ENCODE measurements at places on chromosomes 11 and 22. TPM values are rescaled to one million over a fixed set of nuclear protein-coding genes. Genes with fewer than 3 reads are reported as not detected.

DNA sequence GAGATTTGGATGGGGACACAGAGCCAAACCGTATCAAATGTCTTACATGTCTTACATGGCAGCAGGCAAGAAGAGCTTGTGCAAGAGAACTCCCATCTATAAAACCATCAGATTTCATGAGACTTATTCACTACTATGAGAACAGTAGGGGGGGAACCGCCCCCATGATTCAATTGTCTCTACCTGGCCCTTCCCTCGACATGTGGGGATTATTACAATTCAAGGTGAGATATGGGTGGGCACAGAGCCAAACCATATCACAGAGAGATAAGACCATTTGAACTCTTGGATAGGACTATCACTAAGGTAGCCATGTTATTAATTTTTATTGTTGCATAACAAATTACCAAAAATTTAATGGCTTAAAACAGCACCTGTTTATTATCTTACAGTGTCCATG, 611.7 kb downstream of the SOX6 start:
- no peak for DNase-seq

GRCh38 chr11:69108030-69108429, 47.7 kb upstream of the SMIM38 start:
- no peak for DNase-seq

DNA sequence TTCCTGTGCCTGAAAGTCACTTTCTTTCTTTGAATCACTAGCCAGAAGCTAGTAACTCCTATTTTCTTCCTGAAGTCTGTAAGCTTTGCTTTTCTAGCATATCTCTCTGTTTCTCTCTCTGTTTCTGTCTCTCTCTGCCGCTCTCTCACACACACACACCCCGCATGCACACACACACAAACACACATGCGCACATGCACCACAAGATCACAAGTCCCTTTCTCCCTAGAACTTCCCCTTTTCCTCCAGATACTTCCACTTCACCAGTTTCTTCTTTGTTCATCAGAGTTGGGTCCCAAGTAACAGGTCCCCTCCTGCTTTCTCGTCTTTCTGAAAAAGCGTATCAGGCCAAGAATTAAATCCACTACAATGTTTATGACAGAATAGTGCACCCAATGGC, 148.5 kb upstream of the HSD17B12 start:
- no peak for DNase-seq

DNA sequence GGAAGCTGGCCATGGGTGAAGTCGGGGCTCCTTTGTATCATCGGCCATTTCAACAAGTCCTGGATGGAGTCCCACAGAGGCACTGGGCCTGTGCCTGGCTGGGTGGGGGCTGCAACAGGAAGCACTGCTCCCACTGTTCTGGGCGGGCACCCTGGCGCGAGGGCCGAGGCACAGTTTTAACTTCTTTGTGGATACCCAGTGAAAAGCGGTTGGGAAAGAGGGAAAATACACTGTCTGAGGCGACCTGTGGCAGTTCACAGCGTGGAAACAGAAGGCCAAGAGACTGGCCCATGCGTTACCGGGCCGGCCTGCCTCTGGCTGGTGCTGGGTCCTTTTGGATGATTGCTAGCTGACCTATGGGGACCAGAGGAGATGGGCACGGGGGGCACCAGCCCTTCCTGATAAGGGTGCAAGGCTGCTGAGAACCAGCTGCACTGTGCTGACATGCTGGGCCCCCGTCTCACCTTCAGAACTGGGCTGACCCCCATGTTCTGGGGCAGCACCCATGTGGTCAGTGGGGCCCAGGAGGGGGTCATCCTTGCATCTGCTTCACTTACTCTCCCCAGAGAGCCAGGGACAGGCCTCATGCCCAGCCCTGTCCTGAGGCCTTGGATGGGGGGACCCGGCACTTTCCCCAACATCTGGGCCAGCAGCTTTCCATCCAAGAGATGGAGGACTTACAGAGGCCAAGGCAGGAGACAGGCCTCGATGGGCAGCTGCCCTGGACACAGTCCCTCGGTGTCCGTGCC, 4.2 kb downstream of the OVOL1 start:
- DNase-seq = no peak

DNA sequence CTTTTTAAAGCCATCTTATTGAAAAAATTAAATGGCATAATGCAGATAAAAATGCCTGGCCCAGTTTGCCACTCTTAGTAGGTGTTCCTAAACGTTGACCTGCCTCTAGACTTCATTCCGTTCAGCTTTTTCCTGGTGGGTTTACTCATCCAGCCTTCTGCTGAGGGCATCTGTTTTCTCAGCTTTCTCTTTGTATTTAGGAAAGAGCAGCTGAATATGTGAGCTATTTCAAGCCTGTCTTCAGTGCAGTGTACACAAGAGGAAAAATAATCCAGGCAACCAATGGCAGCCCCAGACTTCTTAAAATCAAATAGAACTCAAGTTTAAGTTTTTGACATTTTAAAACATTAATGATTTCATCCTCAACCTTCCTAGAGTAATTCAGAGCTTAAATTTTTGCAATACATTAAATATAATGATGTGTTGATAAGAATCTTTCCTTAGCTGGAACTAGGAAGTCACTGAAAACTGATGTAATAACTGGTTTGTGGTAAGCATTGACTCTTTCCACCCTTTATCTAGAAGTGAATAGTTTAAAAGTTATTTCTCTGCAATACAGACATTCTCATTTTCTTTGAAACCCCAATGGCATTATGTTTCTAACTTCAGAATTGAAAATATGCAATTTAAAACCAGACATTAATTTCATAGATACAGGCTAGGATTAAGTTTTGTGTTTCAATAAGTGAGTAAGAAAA, 165.4 kb downstream of the AASDHPPT start:
- DNase-seq = no peak

- no peak for DNase-seq
These were observed 26.2 kb downstream of the TRIM66 start for GRCh38 chr11:8656291-8656690.

DNA sequence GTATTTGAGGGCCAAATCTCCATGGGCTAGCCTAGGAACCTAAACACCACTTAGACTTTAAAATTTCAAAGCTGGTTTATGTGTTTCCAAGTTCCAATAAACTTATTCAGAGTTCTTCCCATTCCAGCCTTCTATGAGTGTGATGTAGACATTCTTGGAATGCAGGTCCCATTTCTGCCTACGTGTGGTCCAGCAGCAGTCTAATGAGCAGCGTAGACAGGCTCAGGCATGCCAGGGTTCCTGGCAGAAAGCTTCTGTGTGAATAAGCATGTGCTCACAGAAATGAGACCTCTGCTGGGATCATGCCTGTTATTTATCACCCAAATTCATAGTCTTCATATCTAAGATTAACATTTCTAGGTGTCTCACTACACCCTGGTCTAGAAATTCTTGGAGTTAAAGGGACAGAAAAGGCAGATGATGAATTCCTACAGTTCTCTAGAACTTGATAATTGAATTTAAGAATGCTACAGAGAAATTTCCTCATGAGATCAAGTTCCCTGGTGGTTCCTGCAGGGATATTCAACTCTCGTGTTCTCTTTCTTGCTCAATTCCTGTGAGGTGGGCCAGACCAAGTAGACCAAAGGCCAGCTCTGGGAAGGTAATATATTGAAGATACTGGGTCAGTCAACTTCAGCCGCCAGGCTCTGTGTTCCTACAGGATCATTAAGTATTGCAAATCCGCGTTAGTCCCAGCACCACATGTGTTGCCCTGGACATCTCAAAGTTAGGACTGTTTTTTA, 17.6 kb downstream of the RNF185 start:
- no peak for DNase-seq

DNA sequence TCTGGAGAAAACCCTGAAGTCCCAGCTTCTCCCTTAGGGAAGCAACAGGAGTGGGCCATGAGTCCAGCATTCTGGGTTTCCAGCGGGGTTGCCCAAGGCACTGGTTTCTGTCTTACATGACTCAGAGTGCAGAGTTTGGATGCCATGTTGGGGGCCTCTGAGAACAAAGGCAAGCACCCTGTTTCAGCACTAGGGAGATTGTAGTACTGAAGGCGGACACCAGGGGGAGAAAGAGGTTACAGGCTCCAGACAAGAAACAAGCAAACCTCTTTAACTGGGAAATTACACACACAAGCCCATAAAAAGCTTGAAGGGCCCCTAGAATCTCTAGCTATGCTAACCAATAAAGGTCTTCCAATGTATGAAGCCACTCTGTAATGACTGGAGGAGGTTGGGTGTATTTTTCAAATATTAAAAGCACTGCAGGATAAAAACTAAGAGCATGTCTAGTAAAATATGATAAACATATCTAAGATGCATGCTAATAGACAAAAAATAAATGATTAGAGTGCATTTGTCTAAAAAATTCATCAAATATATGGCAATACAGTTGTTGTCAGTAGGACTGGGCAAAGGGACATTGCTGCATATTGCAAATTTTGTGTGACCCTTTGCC, 7.1 kb downstream of the MS4A6E start:
- DNase-seq = no peak

DNA sequence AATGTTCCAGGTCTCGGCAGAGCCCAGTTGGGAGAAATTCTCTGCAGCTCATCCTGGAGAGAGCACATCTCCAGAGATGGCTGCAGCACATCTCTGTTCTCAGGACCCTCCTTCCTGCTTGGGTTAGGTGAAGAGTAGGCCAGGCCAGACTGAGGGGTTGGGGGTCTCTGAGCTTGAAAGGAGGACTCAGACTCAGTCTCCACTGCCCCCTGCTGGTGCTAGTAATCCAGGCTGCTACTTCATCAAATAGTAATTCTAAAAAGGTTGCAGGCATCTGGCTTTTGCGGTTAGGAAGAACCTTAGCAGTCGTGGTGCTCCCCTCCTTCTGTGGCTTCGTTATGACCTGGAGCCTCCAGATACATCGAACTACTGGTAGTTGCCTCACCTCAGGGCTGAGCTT, 9.7 kb downstream of the TUB start:
- no peak for DNase-seq

- DNase-seq = no peak
These were observed 12.5 kb downstream of the MUC6 start for GRCh38 chr11:1023811-1024596.

DNA sequence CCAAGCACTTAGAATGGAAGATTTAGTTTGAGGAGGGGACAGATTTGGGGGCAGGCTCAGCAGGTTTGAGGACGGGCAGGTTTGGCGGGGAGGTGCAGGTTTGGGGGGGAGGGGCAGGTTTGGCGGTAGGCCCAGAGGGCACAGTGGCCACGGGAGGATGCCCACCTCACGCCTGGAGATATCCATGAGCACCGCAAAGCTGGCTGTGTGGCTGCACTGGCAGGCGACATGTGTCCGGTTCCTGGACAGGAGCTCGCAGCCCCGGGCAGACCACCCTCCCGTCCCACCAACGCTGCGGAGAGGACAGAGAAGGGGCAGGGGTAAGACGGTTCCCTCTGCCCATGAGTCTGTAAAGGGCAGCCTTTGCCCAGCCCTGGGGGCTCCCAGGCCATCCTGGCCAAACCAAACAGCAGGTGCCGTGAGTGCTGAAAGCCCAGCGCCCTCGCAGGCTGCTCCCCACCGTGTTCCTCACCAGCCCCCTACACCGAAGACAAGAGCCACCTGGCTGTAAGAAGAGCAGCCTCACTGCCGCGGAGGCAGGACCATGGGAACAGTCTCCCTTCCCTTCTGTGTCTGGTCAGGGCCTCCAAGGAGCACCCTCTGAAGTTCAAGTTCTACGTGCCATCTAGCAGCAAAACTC, 43.0 kb downstream of the TRMU start:
- peak; percentile 77 for DNase-seq

GRCh38 chr11:69920345-69921127, 101.3 kb upstream of the FGF3 start:
- peak; percentile 89 for DNase-seq

DNA sequence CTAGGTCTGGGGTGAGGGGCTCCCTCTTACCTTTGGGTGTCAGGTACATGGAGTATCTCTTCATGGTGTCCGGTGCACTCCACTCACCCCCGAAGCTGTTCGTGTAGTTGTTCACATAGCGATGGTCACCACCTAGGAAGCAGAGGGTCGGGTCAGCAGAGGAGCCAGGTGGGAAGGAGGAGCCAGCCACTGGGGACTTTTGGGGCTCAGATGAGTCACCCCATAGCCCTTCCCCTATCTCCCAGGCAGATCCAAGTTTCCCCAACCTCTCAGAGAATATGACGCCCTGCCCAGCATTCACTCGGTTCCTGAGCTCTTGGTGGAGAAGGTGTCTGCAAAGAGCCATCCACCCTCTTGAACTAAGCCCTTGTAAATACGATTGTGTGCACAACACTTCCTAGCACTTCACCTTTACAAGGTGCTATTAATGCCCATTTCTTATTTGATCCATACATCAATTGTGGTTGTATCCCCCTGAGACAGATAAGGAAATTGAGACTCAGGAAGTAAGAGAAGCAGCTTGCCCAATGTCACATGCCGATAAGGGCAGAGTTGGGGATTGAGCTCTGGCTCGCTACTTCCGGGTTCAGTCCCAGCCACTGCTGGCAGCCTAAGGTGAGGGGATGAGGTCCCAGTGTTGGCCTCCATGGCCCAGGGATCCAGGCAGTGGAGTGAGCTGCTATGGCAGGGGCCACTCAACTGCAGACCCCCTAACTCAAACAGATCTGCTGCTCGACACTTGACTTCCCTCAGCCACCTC, 14.8 kb downstream of the TRIM29 start:
- no peak for DNase-seq

DNA sequence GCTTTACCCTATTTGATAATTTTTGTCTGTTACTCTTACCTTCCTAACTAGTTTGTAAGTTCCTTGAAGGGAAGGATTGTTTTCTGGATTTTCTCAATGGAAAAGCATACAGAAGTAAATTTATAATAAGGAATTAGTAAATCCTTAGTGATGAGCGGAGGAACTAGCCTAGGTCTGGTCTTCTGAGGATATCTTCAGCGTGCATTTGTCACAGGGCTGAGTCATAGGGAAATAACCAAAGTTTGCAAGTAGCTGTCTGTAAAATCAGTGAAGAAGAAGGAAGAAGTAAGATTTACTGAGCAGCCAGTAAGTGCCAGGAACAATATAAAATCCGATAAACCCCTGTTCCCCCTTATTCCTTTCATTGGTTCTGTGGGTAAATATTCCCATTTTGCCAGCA, 162.7 kb upstream of the SORL1-AS1 start:
- no peak for DNase-seq

DNA sequence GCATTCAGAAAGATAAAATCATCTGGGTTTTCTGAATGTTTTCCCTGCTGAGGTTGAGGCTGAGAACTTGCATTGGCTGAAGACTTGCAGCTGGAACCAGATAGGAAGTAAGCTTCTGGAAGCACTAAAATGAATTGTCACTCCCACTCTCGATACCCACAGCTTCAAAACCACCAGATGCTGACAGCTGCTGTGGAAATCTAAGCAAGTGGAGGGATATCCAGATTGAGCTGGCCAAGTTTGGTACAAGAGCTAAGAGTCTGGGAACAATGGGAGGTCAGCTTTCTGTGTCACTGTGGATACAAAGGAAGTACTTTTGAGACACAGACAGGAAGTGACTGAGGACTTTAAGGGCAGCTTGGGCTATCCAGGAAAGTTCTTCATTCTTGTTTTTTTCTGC, 51.3 kb upstream of the CD44 start:
- DNase-seq = no peak

Gene MCHR1
- total RNA-seq = 0.17 TPM

Gene NXPE1
- total RNA-seq = not detected

Gene ANO1
- 1.5 TPM for total RNA-seq

Gene FOLR3
- total RNA-seq = not detected

Gene CCDC157
- total RNA-seq = 2.1 TPM

Gene TRPT1
- total RNA-seq = 37.9 TPM

Gene SLC7A4
- 0.28 TPM for total RNA-seq
